Inflammatory macrophage treated with lipopolysaccharide for 4 hours (primary cell): ENCODE measurements at places on chromosomes 11 and 22.

GRCh38 chr22:39546889-39547586 lies 14.5 kb upstream of the RPS19BP1 start:
- DNase-seq = no peak

GRCh38 chr11:120239713-120240640 lies at the start of gene POU2F3:
POU2F3 (plus strand) TSS chr11:120240140; CDS start chr11:120240344, 204 bp downstream.
- DNase-seq = no peak

- DNase-seq = no peak
Observed at GRCh38 chr11:95101935-95102334, 12.3 kb downstream of the ENDOD1 start.

DNA sequence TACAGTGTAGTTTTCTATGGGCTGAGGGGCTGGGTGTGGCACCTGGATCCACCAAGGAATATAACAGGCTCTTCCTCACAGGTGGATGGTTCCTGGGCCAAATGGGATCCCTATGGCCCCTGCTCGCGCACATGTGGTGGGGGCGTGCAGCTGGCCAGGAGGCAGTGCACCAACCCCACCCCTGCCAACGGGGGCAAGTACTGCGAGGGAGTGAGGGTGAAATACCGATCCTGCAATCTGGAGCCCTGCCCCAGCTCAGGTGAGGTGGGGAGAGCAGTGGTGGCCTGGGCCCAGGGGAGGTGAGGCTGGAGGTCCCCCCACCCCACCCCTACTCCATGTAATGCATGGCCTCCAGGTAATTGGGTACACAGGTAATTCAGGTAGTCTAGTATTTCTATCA lies 20.7 kb downstream of the ADAMTS15 start:
- DNase-seq = no peak

GRCh38 chr22:22558071-22558971 lies 744 bp downstream of the PRAME start:
- DNase-seq = no peak
